ENCODE measurements at places on chromosomes 7 and 10. TPM values are rescaled to one million over a fixed set of nuclear protein-coding genes. Genes with fewer than 3 reads are reported as not detected.

The IMPDH1 gene
- 56.5 TPM for total RNA-seq

The TMEM270 gene
- total RNA-seq = not detected

The PBLD gene
- total RNA-seq = 2.8 TPM

The SPDYE2 gene
- not detected for total RNA-seq

The ZNF777 gene
- 3.6 TPM for total RNA-seq

Measured in fibroblast of lung (primary cell).